ENCODE measurements at places on chromosomes 4 and X.

- no peak for DNase-seq
Measured at GRCh38 chr4:3344104-3344503, 51.3 kb downstream of the RGS12 start.

DNA sequence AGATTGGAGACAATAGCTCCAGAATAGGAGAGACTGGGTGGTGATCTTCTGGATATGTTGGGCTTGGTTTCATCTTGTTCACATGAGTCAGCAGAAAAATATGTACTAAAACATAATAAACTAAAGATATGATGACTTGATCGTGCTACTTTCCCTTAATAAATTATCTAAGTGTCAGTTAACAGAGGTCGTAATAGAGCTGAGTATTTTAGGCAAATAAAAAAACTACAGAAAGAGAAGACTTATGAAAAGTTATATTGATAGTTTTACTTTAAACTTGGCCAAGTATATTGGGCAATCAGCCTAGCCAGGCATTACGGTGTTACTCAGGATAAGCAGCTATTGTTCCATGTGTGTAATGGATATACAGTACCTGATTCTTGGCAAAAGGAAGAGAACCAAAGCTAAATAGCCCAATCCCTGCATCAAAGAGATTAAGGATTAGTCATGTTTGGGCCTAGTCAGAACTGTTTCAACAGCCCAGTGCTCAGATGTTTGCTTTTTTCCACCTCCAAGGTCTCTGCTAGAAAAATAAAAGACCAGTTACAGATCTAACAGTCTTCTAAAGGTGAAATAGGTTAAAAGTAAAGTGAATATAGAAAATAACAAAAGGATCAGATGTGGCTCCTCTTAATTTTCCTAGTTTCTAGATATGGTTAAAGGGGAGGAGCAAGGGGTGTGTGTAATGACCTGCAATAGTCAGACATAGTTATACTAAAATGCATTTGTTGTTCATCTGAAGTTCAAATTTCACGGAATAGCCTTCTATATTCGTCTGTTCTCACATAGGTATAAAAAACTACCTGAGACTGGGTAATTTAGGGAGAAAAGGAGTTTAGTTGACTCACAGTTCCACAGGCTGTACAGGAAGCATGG, 262.6 kb downstream of the ADGRL3 start:
- no peak for DNase-seq

GRCh38 chr4:124304941-124305340, 407.6 kb downstream of the ANKRD50 start:
- no peak for DNase-seq

DNA sequence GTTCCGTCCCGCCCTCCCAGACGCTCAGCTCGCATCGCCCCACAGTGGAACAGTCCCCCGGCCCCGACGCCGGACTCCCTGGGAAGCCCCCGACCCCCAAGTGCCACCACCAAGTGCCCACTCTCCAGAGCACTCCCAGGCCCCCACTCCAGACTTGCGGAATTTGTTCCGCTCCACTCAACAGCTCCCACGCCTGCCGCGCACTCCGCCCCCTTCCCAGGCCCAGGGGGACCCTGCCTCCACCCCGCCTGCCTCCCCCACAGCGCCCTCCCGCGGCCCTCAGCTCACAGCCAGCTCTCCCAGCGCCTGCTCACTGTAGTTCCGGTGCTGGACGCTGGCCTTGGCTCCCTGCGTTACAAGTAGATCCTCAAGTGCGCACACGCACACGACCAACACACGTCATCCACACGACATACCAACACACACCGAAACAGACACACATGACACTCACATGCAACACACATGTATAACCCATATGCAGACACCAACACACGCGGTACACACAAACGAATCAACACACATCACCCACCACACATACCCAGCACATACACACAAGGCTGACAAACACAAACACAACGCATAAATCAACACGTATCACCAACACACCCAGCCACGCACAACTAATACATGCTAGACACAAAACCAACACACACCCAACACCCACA, 8.0 kb downstream of the MSX1 start:
- peak; percentile 10 for DNase-seq

DNA sequence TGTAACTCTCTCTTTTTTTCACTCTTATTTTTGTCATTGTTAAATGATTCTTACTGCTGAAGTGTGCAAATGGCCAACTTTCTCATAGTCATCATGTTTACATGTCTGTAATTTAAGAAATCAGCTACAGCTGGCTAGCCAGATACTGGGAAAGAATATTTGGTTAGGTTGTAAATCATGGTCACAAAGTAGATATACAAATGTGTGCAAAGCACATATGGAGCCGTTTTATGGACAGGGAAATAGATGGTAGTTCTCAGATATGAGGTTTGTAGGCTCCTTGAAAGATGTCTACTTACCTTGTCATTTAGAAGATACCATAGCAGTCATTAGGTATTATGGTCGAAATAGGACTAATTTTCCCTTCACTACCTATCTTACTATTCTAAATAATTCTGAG, 430.4 kb downstream of the ADGRL3 start:
- no peak for DNase-seq

- no peak for DNase-seq
Measured at GRCh38 chrX:33001107-33001506, 210.2 kb downstream of the DMD start.

DNA sequence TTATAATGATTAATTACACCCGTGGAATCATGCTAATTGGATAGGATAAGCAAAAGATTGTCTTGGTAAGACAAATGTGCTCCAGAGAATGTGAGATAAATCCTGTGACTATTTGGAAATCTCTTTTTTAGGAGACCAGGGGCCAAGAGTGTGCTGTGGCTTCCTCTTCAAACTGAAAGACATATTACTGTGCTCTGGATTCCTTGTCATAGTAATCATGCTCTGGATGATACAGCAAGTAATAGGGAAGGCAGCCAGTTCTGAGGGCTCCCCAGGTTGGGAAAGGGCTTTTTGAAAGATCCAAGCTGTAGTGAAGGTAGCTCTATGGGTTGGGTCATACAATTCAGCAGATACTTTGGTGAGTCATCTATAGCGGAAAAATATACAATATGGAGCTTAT, 600.5 kb downstream of the PCDH18 start:
- DNase-seq = no peak

- DNase-seq = no peak
Measured at GRCh38 chr4:101942891-101943290, 152.4 kb downstream of the BANK1 start.

GRCh38 chr4:78297116-78297800, 240.1 kb downstream of the FRAS1 start:
- DNase-seq = no peak

DNA sequence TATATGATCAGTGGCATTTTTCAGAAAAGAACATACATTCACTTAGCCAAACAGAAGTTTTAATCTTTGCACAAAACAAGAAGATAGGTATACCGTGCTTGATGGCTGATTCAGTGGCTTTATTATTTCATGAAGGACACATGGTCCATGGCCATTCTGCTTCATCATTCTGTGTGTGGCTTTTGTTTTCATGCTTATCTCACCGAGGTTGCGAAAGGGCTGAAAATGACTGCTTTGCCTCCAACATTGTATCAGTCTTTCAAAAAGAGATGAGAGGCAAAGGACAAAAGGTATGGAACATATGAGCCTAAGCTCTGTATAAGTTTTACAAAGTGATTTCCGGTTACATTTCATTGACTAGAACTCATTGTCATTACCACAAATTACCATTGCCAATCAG, 541.1 kb downstream of the RAB28 start:
- no peak for DNase-seq

Measured in upper lobe of right lung (tissue), 1 donor.